ENCODE measurements at places on chromosomes 13 and 19.

DNA sequence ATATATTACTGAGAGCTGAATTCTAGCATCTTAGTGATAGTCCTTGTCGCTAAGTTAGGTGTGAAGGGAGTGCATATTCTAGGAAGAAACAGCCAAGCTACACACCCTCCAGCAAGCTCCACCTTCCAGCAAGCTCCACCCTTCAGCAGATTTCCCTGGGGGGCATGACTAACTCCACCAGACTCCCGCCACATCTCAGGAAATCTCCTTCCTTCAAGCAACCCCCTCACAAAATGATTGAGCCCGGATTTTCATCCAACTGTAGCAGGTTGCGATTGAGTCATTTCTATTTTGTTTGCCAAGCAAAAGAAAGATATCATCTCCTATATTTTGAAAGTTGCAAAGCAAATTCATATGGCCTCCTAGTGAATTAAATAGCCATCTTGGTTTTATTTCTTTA lies 162.1 kb upstream of the TMTC4 start:
- no peak for DNase-seq

DNA sequence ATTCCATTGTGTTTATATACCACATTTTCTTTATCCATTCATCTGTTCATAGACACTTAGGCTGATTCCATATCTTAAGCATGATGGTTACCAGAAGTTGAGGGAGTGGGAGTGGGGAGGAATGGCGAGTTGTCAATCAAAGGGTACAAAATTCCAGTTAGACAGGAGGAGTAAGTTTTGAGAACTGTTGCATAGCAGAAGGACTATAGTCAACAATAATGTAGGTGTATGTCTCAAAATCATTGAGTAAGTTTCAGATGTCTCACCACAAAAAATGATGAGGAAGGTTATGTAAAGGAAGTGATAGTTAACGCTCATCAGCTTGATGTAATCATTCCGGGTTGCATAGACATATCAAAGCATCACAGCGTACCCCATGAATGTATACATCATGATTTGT lies 4.6 kb upstream of the UBL3 start:
- no peak for DNase-seq

GRCh38 chr13:97944396-97945029 lies 9.0 kb upstream of the IPO5 start:
- no peak for DNase-seq

DNA sequence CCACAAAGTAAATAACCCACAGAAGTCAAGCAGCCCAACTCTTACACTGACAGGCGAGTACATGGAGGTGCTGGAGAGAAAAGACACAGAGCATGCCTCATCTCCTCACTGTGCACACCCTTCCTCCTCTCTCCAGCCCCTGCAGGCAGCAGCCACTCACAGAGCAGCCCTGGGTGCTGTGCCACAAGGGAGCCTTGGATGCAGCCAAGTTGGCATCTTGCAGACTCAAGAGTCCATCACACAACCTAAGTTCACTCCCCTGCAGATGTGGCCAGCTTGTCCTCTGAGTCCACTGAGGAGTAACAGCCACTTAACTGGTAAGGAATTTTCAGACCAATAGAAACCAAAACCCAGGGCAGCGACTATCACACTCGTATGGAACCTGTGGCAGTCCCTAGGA lies 47.4 kb downstream of the BRD4 start:
- no peak for DNase-seq

DNA sequence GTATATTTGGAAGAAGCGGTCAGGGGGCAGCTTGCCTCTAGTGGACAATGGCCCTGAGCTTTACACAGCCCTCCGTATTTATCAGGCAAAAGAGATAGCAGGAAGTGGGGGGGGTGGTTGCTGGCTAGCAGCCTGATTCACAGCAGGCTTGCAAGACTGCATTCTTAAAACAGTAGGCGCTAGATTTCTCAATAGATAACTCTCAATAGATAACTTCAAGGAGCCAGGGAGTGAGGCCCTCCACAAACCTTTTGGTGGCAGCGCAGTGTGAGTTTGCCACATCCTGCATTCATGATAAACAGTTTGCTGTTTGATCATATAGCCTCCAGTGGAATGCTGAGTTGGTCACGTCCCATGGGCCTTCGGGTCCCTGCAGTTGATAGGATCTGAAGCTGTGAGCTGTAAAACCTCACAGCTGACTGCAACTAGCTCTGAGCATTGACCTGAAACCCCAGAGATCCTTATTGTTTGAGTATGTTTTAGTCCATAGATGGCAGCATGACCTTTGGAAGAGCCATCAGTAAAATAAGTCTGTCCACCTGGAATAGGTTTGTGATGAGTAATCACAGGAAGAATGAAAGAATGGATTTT lies 12.2 kb downstream of the FPR3 start:
- no peak for DNase-seq

- DNase-seq = no peak
Observed at GRCh38 chr13:39765801-39766463, 110.5 kb downstream of the COG6 start.

DNA sequence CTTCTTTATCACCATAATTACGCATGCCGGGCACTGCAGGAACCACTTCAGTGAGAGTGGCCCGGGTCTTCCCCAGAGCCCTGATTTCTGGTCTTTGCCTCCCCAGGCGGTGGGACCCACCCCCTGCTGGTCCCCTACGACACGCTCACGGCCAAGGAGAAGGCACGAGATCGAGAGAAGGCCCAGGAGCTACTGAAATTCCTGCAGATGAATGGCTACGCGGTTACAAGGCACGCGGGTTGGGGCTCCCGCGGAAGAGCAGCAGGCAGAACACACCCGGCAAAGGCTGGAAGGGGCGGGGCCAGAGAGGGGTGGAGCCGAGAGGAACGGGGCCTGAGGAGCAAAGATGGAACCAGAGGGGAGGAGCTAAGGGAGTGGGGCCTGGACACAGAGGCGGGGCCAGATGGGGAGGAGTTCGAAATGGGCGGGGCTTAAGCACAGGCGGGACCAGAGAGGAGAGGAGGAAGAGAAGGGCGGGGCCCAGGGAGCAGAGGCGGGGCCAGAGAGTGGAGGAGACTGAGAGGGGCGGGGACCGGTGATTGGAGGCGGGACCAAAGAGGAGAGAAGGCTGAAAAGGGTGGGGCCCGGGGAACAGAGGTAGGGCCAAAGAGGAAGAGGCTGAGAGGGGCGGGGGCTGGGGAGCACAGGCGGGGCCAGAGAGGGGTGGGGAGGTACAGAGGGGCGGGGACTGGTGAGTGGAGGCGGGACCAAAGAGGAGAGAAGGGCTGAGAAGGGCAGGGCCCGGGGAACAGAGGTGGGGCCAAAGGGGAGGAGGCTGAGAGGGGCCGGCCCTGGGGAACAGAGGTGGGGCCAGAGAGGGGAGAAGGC lies 73.4 kb downstream of the RYR1 start:
- DNase-seq = peak; percentile 94

GRCh38 chr13:74743992-74744391 lies 609.8 kb upstream of the KLF12 start:
- DNase-seq = no peak

DNA sequence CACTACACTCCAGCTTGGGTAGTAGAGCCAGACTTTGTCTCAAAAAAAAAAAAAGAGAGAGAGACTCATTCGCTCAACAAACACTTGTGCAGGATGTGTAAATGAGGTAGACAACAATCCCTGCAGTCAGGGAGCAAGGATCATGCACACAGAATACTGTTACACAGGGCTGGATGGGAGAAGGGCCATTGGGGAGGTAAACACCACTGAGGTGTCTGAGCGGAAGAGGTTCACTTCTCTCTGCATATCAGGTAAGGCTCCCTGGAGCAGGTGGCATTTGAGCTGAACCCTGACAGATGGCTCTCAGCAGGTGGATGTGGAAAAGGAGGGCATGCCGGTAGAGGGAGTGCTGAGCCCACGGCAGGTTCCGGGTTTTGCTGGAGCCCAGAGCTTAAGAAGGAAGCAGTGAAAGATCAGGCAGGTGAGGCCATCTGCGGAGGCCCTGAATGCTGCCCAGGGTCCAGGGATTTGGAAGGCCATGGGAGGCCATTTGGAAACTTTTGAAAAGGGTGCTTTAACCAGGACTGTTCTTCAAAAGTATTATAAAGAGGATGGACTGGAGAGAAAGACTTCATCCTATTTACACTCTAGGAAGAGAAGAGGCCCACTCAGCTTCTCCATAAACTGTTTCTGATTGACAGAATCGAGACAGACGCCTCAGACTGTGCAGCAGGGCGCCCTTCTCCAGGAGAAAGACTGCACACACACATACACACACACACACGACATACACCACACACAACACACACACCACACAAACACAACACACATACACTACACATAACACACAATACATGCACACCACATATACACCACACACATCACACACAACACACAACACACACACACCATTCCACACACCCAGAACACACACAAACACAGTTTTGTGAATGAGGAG lies 199.4 kb downstream of the USP12 start:
- peak; percentile 17 for DNase-seq

DNA sequence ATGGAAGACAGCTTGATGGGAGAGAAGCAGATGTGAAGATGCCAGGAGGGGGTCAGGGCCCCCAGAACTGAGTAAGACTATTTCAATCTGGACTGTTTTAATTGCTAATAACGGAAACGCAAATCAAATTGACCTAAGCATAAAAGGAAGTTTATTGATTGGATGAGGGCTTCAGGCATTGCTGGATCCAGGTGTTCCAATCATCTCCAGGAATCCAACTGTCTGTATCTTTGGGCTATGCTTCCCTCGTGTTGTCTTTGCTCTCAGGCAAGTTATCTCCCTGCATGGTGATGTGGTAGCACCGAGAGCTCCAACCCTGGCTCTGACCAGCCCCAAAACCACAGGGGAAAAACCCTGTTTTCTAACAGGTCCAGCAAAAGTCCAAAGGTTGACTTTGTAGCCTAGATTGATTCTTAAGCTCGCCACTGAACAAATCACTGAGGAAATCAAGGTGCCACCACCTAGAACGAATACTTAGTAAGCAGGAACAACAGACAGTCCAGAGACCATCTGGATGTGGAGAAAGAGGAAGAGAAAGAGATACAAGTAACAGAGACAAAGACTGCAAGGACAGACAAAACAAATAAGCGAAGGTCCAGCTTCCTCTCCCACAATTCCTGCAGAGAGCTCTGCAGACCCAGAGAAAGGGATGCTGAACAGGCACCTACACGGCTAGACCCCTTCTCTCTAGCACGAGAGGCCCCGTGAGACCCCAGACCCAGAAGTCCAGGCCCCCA lies 1.2 kb upstream of the C19orf81 start:
- no peak for DNase-seq

GRCh38 chr19:39502640-39503417 lies 4.1 kb downstream of the DLL3 start:
- peak; percentile 65 for DNase-seq

DNA sequence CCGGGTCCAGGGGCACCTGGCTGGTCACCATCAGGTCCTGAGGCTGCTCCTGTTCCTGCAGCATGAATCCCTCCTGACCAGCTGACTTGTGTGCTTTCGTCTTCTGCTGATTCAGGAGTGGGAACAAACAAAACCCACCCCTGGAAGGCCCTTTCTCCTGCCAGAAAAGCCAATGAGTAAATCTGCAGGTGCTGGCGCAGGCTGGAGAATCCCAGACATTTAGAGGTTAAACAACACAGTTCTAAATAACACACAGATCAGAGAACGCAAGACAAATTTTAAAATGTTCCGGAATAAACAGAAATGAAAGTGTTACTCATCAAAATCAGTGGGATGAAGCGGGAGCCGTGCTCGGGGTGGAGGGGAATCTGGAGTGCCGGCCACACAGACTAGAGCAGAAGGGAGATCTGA lies 60.6 kb upstream of the C13orf46 start:
- no peak for DNase-seq

GRCh38 chr13:44812818-44813217 lies 176.5 kb downstream of the NUFIP1 start:
- DNase-seq = no peak

GRCh38 chr19:50500060-50500752 lies 10.8 kb downstream of the JOSD2 start:
- DNase-seq = no peak

- DNase-seq = no peak
Observed at GRCh38 chr13:99647596-99647985, 146.3 kb downstream of the TM9SF2 start.

- DNase-seq = no peak
Observed at GRCh38 chr19:2426611-2427428, 566 bp downstream of the TIMM13 start.

- no peak for DNase-seq
Observed at GRCh38 chr13:78402708-78403400, 200.5 kb downstream of the POU4F1 start.

DNA sequence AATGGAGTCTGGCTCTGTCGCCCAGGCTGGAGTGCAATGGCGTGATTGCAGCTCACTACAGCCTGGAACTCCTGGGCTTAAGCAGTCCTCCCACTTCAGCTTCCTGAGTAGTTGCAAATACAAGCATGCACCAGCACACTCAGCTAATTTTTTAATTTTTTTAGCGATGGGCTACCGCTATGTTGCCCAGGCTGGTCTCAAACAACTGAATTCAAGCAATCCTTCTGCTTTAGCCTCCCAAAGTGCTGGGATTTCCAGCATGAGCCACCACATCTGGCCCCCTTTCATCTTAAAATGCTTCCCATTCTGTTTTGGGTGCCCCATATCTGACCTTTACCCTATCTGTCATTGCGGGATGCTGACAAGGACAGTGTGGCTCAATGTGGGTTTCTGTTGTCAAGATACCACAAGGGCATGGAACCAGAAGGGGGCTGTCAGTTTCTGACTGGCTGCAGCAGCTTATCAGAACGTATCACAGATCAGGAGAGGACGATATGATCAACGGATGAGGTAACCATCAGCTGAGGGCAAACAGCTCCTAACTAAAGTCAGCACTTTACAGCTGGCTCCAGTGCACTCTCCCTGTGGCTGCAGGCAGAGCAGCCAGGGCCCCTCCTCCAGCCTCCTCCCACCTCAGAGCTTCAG lies 32.4 kb downstream of the GPR42 start:
- DNase-seq = no peak

- DNase-seq = no peak
Observed at GRCh38 chr19:48819366-48819816, 8.6 kb upstream of the BCAT2 start.

DNA sequence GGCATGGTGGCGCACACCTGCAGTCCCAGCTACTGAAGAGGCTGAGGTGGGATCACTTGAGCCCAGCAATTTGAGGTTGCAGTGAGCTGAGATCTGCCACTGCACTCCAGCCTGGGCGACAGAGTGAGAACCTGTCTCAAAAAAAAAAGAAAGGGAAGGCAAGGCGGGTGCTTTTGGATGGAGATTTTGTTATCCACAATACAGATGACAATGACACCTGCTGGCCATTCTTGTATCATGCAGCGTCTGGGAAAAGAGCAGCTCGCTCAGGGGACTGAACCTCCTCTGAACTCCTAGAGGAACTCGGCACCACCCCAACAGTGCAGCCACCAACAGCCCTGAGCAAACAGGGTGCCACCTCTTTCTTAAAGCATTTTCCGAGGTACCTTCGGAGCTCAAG lies 22.8 kb downstream of the HAUS8 start:
- no peak for DNase-seq

- no peak for DNase-seq
Observed at GRCh38 chr19:44614313-44614712, 950 bp downstream of the IGSF23 start.

All from CD4-positive, alpha-beta T cell treated with Interleukin-6 at 100 ng/mL for 8 hours (primary cell).